ENCODE measurements at places on chromosomes 4 and X.

DNA sequence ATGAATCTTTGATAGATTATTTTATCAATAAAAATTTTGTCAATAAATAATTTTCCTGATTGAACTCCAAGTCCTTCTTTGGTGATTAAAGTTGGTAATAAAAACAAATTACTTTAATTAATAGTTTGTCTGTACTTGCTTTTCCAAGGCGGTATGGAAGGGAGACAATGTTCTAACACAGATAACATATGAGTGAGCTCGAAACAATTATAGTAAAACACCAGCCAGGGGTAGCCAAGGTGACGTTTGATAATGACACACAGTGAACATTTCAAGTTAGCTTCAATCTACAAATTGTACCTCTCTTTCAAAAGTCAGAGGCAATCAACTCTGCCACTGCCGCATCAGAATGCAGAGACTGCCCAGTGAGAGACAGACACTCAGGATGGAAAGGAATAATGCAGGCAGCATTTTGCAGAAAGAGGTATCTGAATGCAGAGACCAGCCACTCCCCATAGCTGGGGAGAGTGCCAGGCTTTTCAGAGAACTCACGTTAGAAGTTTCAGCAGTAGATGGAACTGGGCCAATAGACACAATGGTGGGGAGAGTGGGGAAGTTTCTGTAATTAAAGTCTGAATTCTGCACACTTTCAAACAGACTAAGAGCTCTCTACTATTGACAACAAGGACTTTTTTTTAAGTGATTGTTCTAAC, 18.1 kb upstream of the ATOH1 start:
- no peak for DNase-seq

- DNase-seq: no peak
Measured at GRCh38 chr4:135485371-135485770, 1283.8 kb upstream of the PABPC4L start.

- no peak for DNase-seq
Measured at GRCh38 chr4:7013175-7013574, 30.0 kb upstream of the TADA2B start.

- DNase-seq: no peak
Measured at GRCh38 chr4:134320048-134320447, 118.5 kb upstream of the PABPC4L start.

- DNase-seq: no peak
Measured at GRCh38 chr4:151766691-151767090, 5.9 kb upstream of the GATB start.

DNA sequence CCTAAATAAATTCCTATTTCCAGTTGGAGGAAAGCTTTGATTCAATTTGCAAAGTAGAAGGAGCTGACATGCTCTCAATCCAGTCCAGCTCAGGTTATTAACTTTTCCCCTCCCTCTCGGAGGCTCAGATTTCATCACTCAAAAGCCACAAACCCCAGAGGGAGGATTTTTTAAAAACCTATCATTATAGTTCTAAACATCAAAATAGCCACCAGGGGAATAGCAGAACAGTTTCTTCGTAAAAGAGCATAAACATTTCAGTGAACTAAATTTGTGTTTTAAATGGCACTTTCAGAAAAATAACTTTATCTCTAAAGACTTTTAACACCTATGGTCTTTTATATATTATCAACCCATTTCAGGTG, 8.8 kb downstream of the GPRIN3 start:
- DNase-seq: no peak

All from activated naive CD4-positive, alpha-beta T cell treated with anti-CD3 and anti-CD28 coated beads, Interleukin-2, amount 50 U/mL, for 16 hours (primary cell).